Esophagus muscularis mucosa (tissue), 4 donors: ENCODE measurements at places on chromosomes 5 and 9. TPM values are rescaled to one million over a fixed set of nuclear protein-coding genes. Genes with fewer than 3 reads are reported as not detected.

Gene ABLIM3
- 64.5 TPM for total RNA-seq

DNA sequence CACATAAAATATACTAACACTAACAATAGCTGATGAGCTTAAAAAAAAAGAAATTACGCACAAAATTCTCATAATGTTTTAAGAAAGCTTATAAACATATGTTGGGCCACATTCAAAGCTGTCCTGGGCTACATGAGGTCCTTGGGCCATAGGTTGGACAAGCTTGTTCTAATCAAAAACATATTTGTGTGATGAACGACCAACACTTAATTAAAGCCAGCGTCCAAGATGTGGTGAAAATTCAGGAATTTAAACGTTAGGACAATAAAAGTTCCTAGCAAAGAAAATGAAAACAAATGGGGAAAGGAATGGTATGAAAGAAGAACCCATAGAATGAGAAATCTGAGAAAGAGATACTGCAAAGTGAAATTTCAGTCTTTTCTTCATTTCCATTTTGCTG, 429.6 kb upstream of the DMAC1 start:
- no peaks in the 10 kb centered on the region for H3K27me3 ChIP-seq
- no peak overlapping the region for H3K27ac ChIP-seq

Gene NSG2
- total RNA-seq: 5.4 TPM

- H3K4me3 ChIP-seq: no peak overlapping the region
- peak overlapping the region; percentile 79 for H3K27ac ChIP-seq
- no peaks in the 10 kb centered on the region for H3K27me3 ChIP-seq
- no peaks in the 10 kb centered on the region for H3K36me3 ChIP-seq
- DNase-seq: no peak
These were observed 44.9 kb downstream of the SHB start for GRCh38 chr9:38024036-38024681.

Gene SSBP2
- total RNA-seq: 77.7 TPM

Gene ADAMTS6
- total RNA-seq: 1.4 TPM

- H3K36me3 ChIP-seq: no peaks in the 10 kb centered on the region
- H3K4me3 ChIP-seq: peak overlapping the region; percentile 51
These were observed 12.9 kb downstream of the RGS14 start for GRCh38 chr5:177370488-177371119.

DNA sequence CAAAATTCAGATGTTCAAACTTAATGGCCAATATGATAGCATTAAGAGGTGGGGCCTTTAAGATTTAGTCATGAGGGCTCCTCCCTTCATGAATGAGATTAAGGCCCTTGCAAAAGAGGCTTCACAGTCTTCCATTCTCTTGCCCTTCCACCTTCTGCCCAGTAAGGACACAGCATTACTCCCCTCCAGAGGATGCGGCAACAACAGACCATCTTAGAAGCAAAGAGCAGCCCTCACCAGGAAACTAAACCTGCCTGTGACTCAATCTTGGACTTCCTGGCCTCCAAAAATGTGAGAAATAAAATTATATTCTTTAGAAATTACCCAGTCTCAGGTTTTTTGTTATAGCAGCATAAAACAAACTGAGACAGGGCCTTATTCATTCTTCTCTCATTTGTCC, 8.2 kb downstream of the AP3B1 start:
- H3K27ac ChIP-seq: no peak overlapping the region
- no peak for DNase-seq
- H3K36me3 ChIP-seq: no peaks in the 10 kb centered on the region

Gene CNTLN
- total RNA-seq: 10.6 TPM

- DNase-seq: peak; percentile 70
- H3K36me3 ChIP-seq: no peaks in the 10 kb centered on the region
- H3K27me3 ChIP-seq: no peaks in the 10 kb centered on the region
- no peak overlapping the region for H3K27ac ChIP-seq
These were observed 50.4 kb upstream of the IRX2 start for GRCh38 chr5:2801577-2802525.

DNA sequence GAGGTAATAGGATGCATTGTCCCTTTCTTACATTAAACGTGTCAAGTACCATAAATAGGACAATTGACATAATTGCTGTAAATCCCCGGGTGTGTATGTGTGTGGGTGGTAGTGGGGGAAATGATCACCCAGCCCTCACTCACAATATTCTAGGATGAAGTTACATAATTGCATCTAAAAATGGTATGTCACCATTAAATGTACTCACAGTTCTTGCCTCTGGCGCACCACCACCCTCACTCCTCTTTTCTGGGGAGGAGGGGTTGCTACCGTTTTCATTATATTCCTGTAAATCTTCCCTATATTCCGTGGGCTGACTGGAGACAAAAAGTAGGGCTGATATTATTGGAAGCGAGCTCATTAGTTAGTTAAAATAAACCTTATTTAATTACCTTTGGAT, 563.8 kb downstream of the TLR4 start:
- no peaks in the 10 kb centered on the region for H3K36me3 ChIP-seq
- H3K4me3 ChIP-seq: no peak overlapping the region
- no peak overlapping the region for H3K27ac ChIP-seq
- H3K4me1 ChIP-seq: no peaks in the 10 kb centered on the region

DNA sequence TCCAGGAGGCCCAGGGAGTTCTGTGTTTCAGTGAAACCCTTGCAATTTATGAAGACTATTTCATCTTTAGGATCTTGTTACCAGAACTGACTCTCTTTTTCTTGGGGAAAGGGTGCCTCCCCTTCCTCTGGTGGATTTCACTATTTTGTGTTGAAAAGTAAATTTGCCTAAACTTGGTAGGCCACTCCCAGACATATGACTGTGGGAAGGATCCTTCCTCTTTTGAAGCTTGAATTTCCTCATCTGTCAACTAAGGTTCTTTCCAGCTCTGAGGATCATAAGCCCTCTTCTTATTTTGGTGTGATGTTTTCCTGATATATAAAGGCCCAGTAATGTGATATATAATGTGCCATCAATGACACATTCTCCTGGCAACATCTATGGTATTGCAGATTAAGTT, 59.1 kb upstream of the ZFAND5 start:
- H3K27me3 ChIP-seq: no peaks in the 10 kb centered on the region
- no peaks in the 10 kb centered on the region for H3K36me3 ChIP-seq

DNA sequence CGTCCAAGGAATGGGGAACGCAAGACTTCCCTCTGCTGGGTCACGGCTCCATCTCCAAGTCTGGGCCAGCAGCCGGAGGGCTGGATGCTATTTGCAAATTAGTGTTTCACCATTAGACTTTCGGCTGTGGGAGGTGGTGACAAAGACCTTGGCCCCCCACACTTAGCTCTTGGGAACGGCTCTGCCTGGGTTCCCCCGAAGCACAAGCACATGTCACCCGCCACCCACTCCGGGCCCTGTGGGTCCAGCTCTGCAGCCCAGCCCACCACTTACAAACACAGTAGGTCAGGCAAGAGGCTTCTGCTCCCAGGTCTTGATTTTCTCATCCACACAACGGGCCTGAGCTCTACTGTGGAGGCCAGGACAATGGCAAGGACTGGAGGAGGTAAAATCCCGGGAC, 25.8 kb upstream of the TMEM250 start:
- DNase-seq: no peak
- no peak overlapping the region for H3K4me3 ChIP-seq
- peaks cover 8% of the 10 kb centered on the region for H3K4me1 ChIP-seq
- no peaks in the 10 kb centered on the region for H3K36me3 ChIP-seq
- peaks cover 10% of the 10 kb centered on the region for H3K27me3 ChIP-seq

GRCh38 chr5:43390471-43390870, 21.7 kb downstream of the CCL28 start:
- peaks cover 4% of the 10 kb centered on the region for H3K4me1 ChIP-seq
- no peaks in the 10 kb centered on the region for H3K36me3 ChIP-seq
- DNase-seq: peak; percentile 17
- H3K27ac ChIP-seq: no peak overlapping the region
- no peak overlapping the region for H3K4me3 ChIP-seq

Gene F2RL2
- total RNA-seq: 2.8 TPM

DNA sequence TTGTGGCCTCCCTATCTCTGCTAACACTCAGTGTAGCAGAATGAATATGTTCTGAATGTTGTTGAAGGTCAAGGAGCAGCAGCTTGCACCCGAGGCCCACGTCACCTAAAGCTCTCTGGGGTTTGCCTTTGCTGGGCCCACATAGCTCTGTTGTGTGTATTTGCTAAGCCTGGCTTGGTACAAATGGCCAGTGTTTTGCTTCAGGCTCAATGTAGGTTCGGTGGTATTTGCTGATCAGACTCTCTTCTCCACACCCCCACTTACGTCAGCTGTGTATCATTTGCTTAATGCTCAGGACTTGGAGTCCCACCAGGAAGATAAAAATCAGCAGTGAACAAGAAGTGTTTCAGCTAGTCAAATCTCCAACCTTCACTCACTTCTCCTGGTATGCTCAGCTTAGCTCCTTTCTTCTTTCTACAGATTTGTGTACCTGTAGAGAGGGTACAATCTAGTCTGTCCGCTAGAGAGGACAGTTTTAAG, 4.8 kb upstream of the RFESD start:
- H3K4me3 ChIP-seq: no peak overlapping the region
- no peak for DNase-seq
- no peaks in the 10 kb centered on the region for H3K27me3 ChIP-seq
- H3K27ac ChIP-seq: no peak overlapping the region
- H3K36me3 ChIP-seq: no peaks in the 10 kb centered on the region

GRCh38 chr5:10145923-10146401, 103.7 kb downstream of the ATPSCKMT start:
- H3K27ac ChIP-seq: no peak overlapping the region
- no peaks in the 10 kb centered on the region for H3K4me1 ChIP-seq
- H3K36me3 ChIP-seq: no peaks in the 10 kb centered on the region
- no peak for DNase-seq

Gene KIF24
- total RNA-seq: 1.5 TPM

- no peak overlapping the region for H3K4me3 ChIP-seq
- H3K27me3 ChIP-seq: no peaks in the 10 kb centered on the region
- DNase-seq: no peak
- H3K36me3 ChIP-seq: no peaks in the 10 kb centered on the region
- H3K27ac ChIP-seq: no peak overlapping the region
- H3K4me1 ChIP-seq: no peaks in the 10 kb centered on the region
These were observed 351.4 kb downstream of the SEMA5A start for GRCh38 chr5:9194509-9194908.

DNA sequence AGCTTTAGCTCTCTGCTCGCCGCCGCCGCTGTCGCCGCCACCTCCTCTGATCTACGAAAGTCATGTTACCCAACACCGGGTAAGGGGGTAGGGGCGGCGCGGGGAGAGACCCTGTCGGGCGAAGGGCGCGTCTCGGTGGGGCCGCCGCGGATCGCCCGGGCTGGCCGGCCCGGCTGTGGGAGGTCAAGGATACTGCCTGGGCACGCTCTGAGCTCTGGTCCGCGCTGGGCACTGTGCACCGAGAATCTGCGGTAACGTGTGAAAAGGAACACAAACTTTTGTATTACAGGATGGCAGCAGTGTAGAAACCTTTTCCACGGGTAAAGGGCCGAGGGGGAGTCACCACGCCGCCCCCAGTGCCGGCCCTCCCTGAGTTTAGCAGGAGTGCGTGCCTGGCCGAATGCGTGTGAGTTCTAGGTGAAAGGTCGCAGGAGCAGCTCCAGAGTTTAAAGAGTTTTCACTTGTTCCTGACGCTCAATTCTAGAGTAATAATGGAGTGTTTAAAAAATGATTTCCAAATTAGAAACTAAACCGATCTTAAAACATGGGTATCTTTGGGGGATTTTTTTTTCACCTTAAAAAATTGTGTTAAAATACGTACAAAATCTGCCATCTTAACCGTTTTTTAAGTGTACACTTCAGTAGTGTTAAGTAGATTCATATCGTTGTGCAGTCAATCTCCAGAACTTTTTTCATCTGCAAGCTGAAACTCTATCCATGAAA, at the start of gene HSDL2:
Gene HSDL2, plus strand, starts transcription at position 7 of the 723 bp plus-strand sequence. Its CDS starts 56 bp downstream, at position 63.
- H3K27ac ChIP-seq: peak within 1 kb of the TSS; percentile 99
- peak within 1 kb of the TSS; percentile 70 for H3K4me3 ChIP-seq
- no peaks in the 10 kb centered on the region for H3K36me3 ChIP-seq
- H3K4me1 ChIP-seq: peaks cover 69% of the 10 kb centered on the region
- no peaks in the 10 kb centered on the region for H3K27me3 ChIP-seq
- DNase-seq: peak; percentile 92

Gene DNM1
- 21.1 TPM for total RNA-seq

Gene PGM5
- total RNA-seq: 580 TPM

Gene GLRX
- total RNA-seq: 56.0 TPM

DNA sequence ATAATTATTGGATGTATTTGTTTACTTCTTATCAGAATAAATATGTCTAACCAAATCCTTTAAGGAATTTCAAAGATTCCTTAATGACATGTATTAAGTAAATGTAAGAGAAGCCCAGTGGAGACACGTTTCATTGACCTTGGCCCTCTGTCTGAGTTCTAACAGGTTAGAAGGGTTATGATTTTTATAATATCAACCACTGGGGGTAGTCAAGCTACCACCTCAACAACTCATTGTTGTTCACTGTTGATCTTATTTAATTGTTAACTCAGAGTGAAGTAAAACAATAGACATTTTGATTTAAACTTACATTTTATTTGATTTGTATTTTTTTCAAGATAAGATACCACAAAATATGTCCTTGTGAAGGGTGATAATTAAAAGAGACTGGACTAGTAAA, 499.2 kb upstream of the COX7C start:
- no peak overlapping the region for H3K27ac ChIP-seq
- no peaks in the 10 kb centered on the region for H3K4me1 ChIP-seq
- no peaks in the 10 kb centered on the region for H3K36me3 ChIP-seq

DNA sequence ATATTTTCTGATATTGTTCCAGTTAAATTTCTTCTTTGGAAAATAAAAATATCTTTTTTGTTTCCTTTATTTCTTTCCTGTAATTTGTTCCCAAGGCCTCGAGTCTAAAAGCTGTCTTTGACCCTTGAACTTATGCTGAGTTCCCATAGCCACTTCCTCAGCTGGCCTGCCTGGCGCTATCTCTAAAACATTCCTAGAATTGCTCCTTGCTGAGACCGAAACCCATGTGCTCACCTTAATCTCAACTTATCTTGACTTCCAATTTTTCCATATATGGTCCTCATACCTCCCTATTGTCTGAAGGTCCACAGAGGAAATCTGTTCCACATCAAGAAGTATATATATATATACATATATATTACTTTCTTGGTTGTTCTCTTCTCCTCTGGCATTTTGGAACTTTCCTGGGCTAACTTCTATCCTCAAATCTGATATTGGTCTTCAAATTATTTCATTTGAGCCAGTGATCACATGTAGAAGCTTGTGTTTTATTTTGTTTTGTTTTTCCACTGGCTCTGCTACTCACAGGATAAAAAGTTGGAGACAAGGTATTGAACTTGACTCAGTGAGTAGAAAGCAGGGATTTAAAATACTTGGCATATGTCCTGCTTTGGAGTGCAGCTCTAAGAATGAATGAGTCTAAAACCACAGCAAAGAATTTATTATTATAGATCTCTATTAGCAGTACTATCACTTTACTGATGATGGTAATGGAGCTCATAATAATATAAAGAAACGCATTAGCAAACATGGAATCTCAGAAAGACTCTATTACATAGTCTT, 45.2 kb downstream of the ENC1 start:
- no peak for DNase-seq
- H3K4me1 ChIP-seq: peaks cover 6% of the 10 kb centered on the region
- no peak overlapping the region for H3K27ac ChIP-seq
- no peak overlapping the region for H3K4me3 ChIP-seq
- no peaks in the 10 kb centered on the region for H3K27me3 ChIP-seq
- no peaks in the 10 kb centered on the region for H3K36me3 ChIP-seq

Gene TNFSF15
- 0.17 TPM for total RNA-seq
